ENCODE measurements at places on chromosomes 4 and X. TPM values are rescaled to one million over a fixed set of nuclear protein-coding genes. Genes with fewer than 3 reads are reported as not detected.

The ARMCX2 gene
- total RNA-seq: 6.9 TPM

The GDPD2 gene
- total RNA-seq: not detected

The TRIM60 gene
- not detected for total RNA-seq

The CXorf58 gene
- not detected for total RNA-seq

The CHRDL1 gene
- total RNA-seq: 0.89 TPM

The RAB28 gene
- 18.6 TPM for total RNA-seq

The SPANXA1 gene
- total RNA-seq: not detected

The PPM1K gene
- 17.7 TPM for total RNA-seq

The ZCCHC13 gene
- not detected for total RNA-seq

The CPZ gene
- 130 TPM for total RNA-seq

The S100G gene
- total RNA-seq: not detected

The CT83 gene
- not detected for total RNA-seq

The EGFL6 gene
- not detected for total RNA-seq

The RIBC1 gene
- total RNA-seq: 0.39 TPM

The SFRP2 gene
- not detected for total RNA-seq

The FRMD7 gene
- total RNA-seq: not detected

The HPSE gene
- total RNA-seq: 6.0 TPM

The CXCL11 gene
- total RNA-seq: not detected
